Fibroblast of gingiva (primary cell): ENCODE measurements at places on chromosomes 7 and 10.

- DNase-seq = no peak
Observed at GRCh38 chr10:10854725-10855124, 162.9 kb upstream of the CELF2 start.

GRCh38 chr7:54814401-54814800 is 55.4 kb upstream of the SEC61G start:
- DNase-seq = peak; percentile 61

GRCh38 chr7:129052441-129052840 is 2.5 kb downstream of the TNPO3 start:
- DNase-seq = no peak

DNA sequence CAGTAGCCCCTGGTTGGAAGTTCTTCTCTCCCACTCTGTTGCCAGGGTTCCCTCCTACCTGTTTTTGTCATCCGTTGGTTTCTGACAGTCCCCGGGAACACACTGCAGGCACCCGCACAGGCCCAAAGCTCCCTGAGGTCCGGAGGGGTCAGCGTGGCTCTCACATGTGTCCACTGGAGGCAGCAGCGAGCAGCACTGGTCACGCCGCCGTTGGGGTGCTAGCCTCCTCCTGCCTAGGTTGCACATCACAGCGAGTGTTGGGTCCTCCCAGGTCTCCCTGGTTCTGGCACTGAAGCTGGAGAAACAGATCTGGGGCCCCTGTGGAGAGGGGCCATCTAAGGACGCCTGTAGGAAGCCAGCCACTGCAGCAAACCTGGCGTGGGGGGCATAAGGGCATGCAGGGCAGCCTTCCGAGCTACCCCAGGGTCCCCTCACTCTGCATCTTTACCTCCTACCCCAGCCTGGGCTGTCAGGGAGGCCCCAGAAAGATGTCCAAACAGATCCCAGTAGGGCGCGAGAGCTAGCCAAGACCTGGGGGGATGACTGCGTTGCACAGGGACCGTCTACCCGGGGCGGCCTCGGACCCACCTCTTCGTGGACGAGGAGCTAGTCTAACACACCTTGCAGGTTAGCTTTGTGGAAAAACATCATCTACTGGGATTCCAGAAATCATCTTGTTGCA is 28.9 kb downstream of the LRRC27 start:
- DNase-seq = no peak
